ENCODE measurements at places on chromosomes 4 and X.

DNA sequence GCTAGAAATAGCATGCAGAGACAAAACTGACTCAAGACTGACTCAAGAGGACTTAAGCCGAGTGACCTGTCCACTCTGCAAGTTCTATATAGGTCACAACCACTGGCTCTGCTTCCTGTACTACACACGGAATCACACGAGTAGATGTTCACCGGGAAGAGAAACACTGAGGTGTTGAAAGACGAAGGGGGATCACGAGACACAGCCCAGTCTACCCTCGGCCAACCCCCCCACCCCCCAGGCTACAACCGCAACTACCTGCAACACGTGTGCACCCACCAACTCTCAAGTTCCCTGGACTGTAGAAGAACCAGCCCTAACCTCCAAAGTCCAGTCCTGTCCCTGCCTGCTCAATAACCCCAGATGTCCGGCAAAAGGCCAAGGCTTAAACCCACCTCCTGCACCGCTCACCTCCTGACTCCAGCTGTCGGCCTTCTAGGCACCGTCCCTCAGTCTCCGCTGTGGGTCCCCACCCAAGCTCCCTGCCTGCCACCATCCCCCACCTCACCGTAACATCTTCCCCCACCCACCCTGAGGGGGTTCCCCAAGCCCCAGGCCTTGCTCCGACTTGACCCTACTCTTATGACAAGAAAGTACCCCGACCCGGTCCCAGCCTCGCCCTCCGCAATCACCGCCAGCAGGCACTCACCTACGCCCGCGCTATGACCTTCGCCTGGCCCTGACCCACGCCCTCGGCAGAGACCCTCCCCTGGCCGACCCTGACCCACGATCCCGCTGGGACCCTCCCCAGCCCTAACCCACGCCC, 739 bp downstream of the GAK start:
- DNase-seq = no peak

GRCh38 chr4:77849278-77849965, 13.2 kb upstream of the MRPL1 start:
- DNase-seq = no peak

DNA sequence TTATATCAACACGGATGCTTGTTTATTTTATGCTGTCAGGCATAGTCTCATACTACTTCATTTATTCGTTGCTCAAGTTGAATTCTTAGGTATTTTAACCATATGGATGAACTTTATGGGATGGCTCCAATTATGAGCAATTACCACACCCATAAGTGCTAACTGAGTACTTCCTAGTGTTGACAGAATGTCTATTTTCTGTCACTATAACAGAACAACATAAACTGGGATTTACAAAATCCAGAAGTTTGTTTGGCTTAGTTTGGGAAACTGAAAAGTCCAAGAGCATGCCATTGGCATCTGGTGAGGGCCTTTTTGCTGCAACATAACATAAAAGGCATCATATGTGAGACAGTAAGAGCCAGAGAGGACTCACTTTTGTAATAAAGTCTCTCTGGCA, 21.0 kb downstream of the SULT1E1 start:
- no peak for DNase-seq

GRCh38 chr4:76641351-76641750, 206.3 kb downstream of the SHROOM3 start:
- DNase-seq = no peak

DNA sequence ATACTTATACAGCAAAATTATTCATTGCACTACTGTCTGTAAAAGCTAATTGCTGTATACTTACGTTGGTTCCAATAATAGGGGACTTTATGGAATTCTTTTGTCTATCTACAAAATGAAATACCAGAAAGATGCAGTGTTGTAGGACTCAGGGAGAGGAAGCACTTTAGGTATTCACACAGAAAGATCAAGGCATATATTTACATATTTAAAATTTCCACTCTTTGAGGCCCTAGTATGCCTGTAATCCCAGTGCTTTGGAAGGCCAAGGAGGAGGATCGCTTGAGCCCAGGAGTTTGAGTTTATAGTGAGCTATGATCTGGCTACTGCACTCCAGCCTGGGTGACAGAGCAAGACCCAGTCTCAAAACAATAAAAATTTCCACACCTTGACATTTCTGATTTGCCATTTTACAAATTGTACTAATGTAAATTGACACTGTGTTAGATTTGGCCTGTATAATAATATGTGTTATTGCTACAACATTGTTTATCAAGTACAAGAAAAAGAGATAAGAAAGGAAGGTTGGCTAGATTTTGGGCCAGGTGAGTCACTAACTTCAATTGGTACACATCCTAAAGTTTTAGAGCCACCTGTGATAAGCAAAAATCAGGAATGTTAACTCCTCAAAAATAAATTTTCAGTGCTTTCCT, 35.1 kb downstream of the ADGRA3 start:
- no peak for DNase-seq

DNA sequence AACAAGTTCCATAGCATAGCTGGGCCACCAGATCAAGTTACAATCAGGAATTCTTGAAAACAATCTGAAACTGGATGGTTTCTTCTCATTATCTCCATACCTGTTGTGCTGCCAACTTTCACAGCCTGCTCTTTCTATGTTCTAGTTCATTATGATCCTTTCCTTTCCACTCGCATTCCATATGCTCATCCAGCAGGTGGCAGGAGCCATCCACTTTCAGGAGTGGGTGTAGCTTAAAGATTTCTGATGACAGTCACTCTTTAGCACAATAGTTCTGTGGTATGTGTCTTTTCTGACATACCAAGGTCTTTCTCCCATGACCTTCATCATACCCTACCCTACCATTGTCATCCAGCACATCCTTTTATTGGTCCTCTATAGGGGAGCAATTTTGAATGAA, 46.4 kb downstream of the PAGE2 start:
- DNase-seq = no peak

- no peak for DNase-seq
These were observed 101.0 kb upstream of the HS3ST1 start for GRCh38 chr4:11529625-11530201.

DNA sequence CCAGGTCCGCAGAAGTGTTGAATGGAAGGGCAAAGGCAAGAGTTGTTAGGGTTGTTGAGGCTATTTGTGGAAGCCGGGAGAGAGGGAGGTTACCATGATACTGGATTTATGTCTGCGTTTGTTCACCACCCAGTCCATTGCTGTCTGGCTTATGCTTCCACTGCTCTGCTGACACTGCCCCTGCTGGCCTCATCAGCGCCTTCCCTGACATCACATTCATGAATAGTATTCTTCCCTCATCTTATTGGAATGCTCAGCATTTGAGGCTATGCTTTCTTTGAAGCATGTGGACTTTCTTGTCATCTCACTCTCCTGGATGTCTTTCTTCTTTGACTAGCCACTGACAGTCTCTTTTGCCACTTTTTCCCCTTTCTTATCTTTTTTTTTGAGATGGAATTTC, 10.3 kb downstream of the GNL3L start:
- DNase-seq = no peak

DNA sequence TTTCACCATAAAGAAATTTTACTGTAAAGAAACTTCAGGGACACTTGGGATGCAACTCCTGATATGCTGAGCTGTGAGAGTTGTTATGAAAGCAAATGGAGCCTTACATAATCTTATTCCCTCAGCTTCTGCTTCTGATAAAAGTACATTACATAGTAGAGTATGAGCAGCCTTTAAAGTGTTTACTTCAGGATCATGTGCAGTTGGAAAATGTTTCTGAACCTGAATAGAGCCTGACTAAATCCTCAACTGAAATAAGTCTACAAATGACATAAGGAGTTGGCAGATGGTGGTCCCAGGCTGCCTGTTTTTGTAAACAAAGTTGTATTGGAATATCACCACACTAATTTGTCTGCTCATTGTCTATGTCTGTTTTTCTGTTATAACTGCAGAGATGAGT, 19.3 kb downstream of the RASSF6 start:
- no peak for DNase-seq

DNA sequence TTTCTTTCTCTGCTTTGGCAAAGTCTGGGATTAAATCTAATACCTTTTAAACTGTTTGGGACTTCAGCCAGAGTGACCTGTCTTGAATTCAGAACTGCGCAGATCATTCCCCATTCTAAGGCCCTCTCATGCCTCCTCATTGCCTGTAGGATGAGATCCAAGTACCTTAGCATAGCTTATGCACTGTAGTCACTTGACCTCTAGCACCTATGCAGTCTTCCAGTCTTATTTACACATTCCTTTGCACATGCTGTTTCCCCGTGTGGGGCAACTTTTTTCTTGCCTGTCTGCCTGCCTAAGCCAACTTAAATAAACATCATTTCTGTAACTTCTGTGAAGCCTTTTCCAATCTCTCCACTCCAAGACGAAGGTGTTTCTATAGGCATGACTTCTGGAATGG, 68.4 kb downstream of the AR start:
- no peak for DNase-seq

GRCh38 chr4:40418430-40419230, 83.5 kb downstream of the CHRNA9 start:
- no peak for DNase-seq

GRCh38 chr4:1693131-1693896, 9.2 kb upstream of the FAM53A start:
- peak; percentile 74 for DNase-seq

DNA sequence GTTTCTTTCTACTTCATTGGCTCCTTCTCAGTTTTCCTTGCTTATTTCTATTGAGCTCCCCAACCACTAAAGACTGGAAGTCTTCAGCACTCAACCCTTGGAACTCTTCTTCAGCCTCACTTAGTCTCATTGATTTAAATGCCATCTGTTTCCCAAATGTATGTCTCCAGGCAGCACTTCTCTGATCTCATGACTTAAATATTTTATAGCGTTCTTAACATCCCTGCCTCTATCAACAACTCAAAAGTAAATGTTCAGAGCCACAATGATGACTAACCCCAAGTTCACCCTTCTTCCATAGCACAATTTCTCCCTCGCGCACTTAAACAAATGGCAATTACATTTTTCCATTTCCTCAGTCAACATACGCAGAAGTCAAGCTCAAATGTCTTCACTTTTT, 1393.3 kb downstream of the ARAP2 start:
- no peak for DNase-seq

GRCh38 chrX:9312922-9313867, 151.7 kb upstream of the TBL1X start:
- peak; percentile 30 for DNase-seq

GRCh38 chr4:87073199-87074120, 138.6 kb downstream of the AFF1 start:
- DNase-seq = peak; percentile 84

Data from T-helper 1 cell (primary cell).